Stimulated activated CD8-positive, alpha-beta memory T cell treated with anti-CD3 and anti-CD28 coated beads, Interleukin-7, amount 100 ng/mL, for 4 hours (primary cell): ENCODE measurements at places on chromosomes 2 and 18.

- no peak for DNase-seq
Observed at GRCh38 chr2:38233231-38233983, 143.7 kb downstream of the ATL2 start.

DNA sequence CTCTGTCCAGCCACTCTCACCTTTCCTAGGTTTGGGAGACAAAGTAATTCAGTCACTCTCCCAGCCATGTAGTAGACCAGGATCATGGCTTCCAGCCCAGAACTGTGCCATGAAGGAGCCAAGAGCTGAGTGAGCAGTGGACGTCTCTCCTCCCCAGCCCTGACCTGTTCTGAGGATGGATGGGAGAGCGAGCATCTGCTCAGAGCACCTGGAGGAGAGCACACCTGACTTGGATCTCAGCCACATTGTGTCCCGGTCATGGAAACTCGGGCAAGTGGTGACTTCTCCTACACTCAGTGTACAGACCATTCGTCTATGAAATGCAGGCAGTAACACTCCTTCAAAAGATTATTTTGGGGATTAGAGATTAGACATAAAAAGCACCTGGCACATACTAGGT lies 299.7 kb downstream of the TNS1 start:
- no peak for DNase-seq

- no peak for DNase-seq
Observed at GRCh38 chr18:22018366-22018765, 151.0 kb upstream of the GATA6 start.

DNA sequence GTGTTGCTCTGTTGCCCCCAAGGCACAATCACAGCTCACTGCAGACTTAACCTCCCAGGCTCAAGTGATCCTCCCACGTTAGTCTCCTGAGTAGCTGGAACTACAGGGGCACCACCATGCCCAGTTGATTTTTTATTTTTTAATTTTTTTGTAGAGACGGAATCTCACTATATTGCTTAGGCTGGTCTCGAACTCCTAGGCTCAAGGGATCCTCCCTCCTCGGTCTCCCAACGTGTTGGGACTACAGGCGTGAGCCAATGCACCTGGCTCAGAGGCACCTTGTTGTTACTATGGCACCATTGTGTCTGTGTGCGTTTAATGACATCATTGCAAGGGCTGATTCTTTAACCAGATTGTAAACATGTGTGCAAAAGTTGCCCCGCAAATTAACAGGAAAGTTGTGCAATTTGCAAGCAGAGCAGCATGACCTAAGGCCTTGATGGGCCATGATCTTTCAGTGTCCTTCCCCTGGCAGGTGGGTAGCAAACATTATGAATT lies 22.6 kb downstream of the TCF23 start:
- DNase-seq, result no peak

- no peak for DNase-seq
Observed at GRCh38 chr2:188217264-188217663, 74.4 kb upstream of the GULP1 start.

DNA sequence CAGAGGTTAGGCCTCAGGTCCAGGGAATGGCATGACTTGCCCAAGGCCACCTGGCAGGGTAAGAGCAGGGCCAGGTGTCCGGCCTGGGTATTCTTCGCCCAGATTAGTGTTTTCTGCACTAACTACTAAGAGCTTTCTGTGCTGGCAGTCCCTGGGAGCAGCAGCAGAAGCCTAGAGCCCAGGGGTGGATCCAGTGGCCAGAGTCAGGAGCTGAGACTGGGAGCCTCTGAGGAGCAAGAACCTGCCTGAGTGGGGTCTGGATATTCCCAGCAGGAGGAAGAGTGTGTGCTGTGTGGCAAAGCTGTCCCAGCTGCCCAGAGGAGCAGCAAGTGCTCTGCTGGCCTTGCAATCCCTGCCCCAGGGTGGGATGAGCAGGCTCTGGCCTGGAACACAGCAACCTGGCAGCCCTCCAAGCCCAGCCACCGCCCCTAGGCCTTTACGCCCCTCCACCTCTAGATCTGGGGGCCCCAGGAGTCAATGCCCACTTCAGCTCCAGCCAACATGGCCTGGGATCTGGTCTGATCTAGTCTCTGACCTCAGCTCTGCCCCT lies 30.7 kb upstream of the GPAT2 start:
- no peak for DNase-seq

DNA sequence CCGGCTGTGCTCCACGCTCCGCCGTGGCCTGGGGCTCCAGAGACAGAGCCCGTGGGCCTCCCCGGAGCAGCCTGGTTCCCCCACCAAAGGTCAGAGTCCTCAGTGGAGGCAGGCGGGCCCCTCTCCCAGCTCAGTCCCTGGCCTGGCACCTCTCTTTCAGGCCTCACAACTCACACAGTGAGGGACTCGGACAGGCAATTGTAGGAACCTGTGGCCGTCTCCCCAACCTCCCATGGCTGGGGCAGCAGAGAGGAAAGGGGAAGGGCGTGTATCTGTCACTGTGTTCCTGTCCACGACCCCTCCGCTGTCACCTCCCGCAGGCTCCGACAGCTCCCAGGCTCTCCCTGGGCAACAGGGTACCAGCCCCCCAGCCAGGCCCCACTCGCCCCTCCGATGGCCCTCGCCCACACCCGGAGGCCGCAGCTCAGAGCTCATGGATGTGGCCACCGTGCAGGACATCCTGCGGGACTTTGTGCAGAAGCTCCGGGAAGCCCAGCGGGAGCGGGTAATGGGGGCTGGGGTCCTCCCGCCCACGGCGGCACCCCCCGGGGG lies 32.4 kb upstream of the SNED1 start:
- no peak for DNase-seq

DNA sequence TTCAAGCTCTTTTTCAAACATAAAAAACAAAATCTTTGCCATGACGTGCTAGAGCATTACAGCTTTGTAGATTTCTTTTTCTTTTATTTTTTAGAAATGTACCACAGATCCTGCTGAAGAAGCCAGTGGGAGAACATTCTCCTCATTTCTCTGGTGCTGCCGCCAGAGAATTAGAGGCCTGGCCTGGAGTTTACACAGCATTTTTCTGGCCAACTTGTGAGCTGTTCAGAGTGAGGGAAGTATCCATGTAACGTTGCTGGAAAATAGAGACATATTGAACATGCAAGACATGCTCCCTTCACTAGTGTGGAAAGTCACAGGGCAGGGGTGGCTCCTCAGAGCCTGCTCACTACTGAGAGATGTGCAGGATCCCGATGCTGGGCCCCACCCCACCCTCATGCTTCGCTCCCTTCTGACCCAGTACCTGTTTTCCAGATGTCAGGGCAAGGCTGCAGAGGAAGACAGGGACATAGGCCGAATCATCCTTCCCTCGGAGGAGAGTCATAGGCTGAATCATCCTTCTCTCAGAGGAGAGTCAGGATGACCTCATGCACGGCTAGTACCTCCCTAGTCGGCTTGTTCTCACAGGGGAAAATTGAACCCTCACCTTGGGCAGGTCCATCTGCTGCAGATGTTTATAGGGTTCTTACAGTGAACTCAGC lies 298.5 kb downstream of the INSIG2 start:
- no peak for DNase-seq

GRCh38 chr2:202071107-202071506 lies 1.9 kb upstream of the KIAA2012 start:
- no peak for DNase-seq

DNA sequence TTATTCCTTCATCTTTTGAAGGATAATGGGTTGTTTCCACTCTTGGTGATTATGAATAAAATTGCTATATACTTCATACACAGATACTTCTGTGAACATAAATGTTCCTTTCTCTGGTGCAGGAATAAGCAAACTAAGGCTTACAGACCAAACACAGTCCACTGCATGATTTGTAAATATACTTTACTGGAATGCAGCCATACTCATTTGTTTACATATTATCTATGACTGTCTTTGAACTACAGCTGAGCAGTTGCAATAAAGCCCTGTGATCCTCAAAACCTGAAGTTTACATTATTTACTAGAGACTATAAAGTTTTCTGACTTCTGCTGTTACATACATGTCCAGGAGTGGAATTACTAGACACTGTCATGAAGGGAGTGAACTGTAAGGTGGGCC lies 381.0 kb upstream of the CNTNAP5 start:
- DNase-seq, result no peak

- DNase-seq, result no peak
Observed at GRCh38 chr2:71534826-71535225, 81.5 kb downstream of the DYSF start.

- DNase-seq, result no peak
Observed at GRCh38 chr2:52877703-52878102, 889.9 kb upstream of the CHAC2 start.

- no peak for DNase-seq
Observed at GRCh38 chr18:23250893-23251656, 115.8 kb downstream of the CABLES1 start.

GRCh38 chr2:9809064-9809356 lies 34.3 kb upstream of the TAF1B start:
- DNase-seq, result no peak

DNA sequence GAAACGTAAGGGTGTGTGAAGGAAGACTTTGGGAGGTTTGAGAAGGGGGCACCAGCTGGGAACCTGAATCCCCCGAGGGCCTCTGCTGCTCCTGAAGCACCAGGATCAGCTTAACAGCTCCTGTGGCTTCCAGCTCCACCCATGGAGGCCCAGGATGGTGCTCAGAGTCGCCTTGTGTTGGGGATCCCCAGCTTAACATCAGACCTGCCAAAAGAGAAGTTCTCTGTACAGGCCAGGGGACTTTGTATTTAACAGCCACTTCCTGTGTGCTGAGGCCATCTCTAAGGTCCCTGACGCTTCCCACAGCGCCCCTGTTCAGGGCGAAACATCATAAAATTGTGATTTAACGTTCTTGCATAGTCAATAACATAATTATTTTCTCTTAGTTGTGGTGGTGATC lies 77.5 kb downstream of the NCK2 start:
- no peak for DNase-seq

DNA sequence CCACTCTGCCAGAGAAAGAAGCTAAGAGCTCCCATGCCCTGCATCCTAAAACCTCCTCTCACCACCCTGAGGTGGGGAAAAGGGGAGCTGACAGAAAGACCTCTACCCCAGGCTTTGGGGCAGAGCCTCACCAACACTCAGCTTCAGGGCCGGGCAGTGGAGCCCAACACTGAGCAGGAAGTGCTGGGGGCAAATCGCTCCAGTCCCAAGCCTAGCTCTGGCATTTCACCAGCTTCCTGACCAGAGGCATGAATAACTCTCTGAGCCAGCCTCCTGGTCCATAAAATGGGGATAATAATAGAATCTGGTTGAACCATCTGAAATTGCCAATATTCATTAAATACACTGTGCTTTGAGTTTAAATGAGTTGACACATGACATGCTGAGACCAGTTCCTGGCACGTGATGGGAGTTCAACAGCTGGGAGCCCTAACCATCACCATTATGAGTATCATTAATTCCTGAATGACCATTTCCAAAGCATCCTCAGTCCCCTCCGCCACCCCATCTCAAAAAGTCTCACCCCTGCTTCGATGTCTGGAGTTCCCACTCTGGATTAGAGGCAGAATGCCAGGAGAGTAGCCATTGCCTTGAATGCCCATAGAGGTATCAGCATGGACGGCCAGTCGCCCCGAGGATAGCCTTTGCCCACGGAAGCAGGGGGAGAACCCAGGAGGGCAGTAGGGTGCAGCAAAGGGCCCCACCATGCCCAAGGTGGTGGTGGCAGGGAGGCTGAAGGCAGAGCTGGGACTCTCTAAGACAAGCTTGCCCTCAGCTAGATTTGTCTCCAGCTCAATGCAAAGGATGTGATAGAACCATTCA lies 153.4 kb downstream of the TNS1 start:
- no peak for DNase-seq

- DNase-seq, result no peak
Observed at GRCh38 chr2:120863146-120863545, 127.5 kb downstream of the GLI2 start.

DNA sequence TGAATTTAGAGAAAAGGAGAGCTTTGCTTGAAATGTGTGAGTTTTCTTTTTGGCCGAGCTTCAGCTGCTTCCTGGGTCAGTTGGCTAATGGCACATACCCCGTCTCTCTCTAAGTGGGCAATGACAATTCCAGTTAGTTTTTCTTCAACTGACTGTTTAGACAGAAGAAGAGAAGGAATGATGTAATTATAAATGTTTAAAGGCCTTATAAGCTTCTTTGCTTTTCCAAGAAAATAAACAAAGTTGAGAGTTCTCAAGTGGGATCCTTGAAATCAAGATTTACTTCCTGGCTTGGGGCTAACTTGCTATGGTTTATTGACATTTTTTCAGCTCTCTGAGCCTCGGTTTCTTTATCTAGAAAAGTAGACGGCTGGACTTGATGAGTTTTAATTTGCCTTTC lies 794.9 kb upstream of the ACVR2A start:
- DNase-seq, result no peak

- no peak for DNase-seq
Observed at GRCh38 chr18:59303656-59304195, 14.7 kb downstream of the CPLX4 start.

- DNase-seq, result no peak
Observed at GRCh38 chr2:99096728-99097127, 44.8 kb upstream of the C2orf15 start.

- no peak for DNase-seq
Observed at GRCh38 chr2:226902041-226902966, 66.5 kb downstream of the RHBDD1 start.

DNA sequence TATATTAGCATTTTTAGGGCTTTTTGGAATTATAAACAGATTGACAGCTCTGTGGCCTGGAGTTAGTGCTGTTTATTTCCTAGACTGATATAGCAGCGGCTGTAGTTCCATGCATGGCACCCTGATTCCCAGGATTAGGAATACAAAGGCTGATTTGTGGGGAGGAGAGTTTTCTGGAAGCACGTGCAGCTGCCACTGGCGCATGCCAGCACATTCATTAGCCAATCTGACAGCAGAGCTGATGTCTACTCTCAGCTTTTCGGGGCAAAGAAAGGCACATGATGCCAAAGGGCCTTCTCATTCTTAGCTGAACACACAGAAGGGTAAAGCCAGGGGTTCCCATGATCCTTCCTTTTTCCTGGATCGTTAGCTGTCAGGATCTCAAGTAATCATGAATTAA lies 45.7 kb upstream of the RAPH1 start:
- no peak for DNase-seq

- DNase-seq, result peak; percentile 53
Observed at GRCh38 chr2:169828141-169828811, 1.0 kb downstream of the UBR3 start.

- no peak for DNase-seq
Observed at GRCh38 chr2:129331638-129332037, 647.8 kb upstream of the RAB6C start.

DNA sequence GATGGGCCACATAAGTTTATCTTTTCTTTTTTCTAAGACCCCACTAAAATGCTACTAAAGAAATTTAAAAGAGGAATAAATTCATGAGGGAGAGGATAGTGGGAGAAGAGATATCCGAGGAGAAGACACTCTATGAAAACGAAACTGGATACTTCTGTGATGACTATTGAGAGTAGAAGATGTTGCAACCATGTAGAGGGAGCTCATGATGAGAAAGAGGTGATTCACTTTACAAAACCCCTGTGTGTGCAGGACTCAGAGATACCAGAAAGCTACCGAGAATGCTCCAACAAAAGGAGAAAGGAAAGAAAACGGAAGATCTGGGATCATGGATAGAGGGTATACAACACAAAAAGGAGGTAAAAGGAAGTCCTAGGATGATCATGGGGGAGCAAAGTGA lies 34.9 kb downstream of the SLC38A11 start:
- DNase-seq, result no peak

- DNase-seq, result no peak
Observed at GRCh38 chr2:127083819-127084503, 23.0 kb downstream of the BIN1 start.
